ENCODE measurements at places on chromosomes 3 and 15. TPM values are rescaled to one million over a fixed set of nuclear protein-coding genes. Genes with fewer than 3 reads are reported as not detected.

EIF4E3 gene
- total RNA-seq: 0.06 TPM

- no peak for DNase-seq
These were observed 400.4 kb upstream of the TGFBR2 start for GRCh38 chr3:30206051-30206450.

GRCh38 chr15:100687582-100688141 is 85.3 kb downstream of the ASB7 start:
- no peak for DNase-seq

DNA sequence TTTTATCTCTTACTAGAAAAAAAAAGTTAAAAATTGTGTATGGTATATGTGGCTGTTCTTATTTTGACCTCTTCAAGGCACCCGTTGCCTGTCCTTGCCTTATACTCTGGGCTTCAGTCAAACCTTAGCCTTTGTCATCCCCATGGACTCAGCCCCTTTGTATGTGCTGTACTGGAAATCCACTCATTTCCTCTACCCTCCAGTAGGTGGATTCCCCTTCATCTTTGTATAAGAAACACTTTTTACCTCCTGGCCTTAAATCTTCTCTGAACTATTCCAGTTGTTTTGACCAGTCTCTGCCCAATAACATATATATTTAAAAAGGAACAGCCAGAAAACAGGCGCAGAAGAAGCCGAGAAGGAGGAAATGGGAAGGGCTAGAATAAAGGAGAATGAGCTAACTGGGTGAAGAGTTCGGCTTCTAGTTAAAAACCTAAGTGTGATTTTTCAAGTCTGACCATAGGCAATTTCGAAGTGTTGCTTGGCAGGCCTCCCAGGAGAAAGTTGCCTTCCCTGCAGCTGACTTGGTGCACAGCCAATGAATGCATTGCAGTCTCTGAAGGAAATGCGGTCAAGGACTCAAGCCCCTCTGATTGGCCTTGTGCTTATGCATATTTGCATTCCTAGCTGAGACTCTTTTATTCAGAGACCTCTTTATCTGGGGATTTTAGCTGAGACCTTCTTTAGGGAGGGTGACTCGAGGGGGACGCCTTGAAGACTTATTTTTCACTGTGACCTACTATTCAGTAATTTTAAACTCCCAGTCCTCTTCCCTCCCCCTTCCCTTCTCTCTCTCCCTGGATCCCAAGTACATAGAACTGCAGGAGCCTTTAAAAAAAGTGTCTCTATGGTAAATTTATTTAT is 277.4 kb downstream of the ROBO1 start:
- no peak for DNase-seq

GOLGA6L4 gene
- total RNA-seq: 1.7 TPM

- peak; percentile 4 for DNase-seq
These were observed 54.3 kb downstream of the RIOX2 start for GRCh38 chr3:97917813-97918536.

DNA sequence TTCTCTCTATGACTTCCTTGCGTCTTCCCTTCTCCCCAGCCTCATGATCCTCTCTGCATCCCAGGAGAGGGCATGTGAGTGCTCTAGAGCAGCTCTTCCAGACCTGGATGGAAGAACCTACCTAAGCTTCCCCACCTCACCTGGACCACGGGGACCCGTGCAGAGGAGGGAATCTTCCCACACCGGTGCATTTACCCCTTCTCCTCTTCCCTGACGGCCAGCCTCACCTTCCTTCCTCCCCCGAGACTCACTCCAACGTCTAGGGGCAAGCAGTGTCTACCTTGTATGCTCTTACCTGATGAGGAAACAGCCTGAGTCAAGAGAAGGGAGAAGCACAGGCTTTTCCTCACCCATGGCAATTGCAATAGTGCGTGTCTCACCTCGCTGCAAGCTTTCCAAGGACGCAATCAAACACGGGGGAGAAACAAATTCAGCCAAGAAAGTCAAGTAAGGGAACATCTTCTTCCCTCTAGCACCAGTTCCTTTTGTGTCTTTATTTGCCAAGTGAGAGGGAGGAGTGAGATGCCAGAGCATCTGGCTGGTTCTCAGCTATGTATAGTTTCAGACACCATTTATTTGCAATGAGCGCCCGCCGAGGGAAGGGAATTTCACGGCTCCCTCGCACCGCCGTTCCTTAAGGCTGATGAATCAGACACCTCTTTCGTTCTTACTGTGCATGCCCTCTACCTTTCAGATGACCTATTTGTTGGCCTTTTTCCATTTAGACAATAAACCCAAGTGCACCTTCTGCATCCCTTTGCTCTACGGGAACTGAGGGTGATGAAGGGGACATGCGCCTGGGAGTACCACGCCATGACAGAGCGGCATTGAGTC is 1.8 kb upstream of the CCR9 start:
- DNase-seq: no peak

DNA sequence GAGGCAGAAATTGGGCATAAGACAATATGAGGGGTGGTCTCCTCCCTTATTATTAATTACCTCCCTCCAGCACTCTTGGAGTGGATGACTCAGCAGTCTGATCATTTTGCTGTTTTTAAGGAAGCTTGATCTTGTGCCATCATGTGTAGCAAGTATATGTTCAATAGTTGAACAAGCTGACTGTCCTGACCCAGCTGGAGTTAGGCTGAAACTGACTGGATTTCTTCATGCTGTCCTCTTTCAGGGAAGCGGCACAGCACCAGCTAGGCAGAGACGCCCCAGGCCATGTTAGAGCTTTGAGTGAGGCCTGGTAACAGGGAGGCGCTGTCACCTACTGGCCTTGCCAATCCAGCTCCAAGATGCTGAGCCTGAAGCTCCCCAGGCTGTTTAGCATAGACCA is 54.4 kb upstream of the KIF23 start:
- no peak for DNase-seq

- DNase-seq: no peak
These were observed 132.4 kb downstream of the GOLGA6L6 start for GRCh38 chr15:20409247-20409646.

GRCh38 chr3:11323813-11324212 is 51.6 kb downstream of the ATG7 start:
- no peak for DNase-seq

GRCh38 chr3:134333522-134334181 is 40.6 kb downstream of the AMOTL2 start:
- peak; percentile 45 for DNase-seq

DNA sequence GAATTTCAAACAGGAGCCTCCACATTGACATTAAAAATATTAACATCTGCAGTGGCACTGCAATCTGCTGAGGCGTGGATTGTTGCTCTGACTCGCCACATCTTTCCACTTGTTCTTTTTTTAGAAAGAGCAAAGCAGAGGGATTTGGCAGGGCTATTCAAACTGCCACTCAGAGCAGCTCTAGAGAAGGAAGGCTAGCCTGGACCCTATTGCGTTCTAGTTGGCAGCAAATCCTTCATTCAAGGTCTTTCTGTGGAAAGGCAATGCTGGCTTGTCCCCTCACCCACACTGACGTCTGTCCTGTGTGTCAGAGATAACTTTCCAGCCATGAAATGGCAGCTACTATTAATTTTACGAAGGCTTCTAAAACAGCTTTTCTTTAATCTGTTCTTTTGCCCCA is 483.2 kb upstream of the SGO1 start:
- no peak for DNase-seq

GRCh38 chr3:186457236-186457635 is 86.9 kb downstream of the CRYGS start:
- DNase-seq: no peak

DNA sequence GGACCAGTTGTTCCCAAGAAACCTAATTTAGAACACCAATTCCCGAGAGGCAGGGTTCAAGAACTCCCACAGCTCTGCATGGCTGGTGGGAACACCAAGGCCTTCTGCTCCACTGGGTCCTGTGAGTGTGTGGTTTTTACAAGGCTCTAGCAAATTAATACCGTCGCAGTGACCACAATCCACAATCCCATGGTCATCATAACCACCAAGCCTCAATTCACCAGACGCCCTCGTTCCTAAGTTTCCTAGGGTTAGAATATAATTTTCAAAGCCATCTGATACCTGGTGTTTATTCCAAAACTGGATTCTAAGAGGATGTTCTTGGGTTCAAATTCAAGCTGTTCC is 114.9 kb upstream of the RPL32 start:
- no peak for DNase-seq

DNA sequence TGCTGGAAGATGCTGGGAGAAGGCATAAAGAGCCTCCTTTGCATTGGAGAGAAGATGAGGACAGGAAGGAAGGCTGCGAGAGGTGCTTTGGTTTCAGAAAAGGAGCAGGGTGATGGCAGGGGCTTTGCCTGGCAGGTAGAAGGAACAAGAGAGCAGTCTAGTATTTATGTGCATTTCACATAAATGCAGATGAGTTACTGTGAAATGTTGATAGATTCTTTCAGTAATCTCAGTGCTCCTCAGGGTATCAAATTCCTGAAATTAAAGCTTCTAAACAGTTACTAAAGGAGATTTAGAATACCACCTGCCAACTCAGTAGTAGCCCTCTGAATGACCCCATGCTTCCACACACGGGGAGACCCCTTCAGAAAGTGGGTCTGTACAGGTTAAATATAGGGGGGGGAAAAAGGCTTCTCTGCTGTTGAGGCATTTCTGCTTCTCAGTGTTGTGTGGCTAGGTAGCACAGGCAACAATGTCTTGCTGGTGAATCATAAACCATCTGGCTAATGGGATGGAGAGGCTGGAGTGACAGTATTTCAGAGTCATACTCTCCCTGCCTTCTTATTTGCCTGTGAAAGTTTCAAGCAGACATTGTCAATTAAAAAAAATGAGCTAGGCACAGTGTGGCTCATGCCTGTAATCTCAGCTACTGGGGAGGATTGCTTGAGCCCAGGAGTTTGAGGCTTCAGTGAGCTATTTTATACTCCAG is 14.3 kb upstream of the FBXL22 start:
- DNase-seq: no peak

DNA sequence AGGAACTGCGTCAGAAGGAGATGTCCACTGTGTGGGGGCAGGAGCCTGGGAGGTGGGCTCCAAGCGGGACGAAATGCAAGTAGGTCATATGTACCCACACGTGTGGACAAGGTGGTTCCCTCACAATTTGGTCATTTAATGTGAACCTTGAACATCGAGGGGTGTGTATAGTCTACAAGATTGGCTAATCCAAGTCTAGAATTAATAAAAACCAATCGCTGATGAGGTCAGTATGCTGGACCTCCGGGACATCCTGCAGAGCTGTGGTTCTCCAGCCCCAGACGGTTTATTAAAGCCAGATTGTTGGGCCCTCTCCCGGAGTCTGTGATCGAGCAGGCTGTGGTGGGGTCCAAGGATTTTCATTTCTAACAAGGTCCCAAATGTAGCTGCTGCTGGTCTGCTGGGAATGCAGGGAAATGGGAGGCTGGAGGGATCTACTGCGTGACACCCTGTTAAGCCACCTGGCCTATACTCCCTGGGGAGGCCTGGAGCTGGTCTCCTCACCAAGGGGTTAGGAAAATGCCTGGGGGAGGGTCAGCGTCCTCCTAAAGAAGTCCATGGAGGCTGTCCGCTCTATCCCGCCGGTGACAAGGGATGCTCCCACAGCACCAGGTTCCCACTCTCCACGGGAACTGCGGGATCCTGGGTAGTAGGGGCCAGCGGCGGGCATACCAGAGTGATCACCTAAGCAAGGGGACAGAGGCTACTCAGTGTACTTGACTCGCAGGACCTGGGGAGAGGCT is 25.1 kb downstream of the PCSK6 start:
- no peak for DNase-seq

DNA sequence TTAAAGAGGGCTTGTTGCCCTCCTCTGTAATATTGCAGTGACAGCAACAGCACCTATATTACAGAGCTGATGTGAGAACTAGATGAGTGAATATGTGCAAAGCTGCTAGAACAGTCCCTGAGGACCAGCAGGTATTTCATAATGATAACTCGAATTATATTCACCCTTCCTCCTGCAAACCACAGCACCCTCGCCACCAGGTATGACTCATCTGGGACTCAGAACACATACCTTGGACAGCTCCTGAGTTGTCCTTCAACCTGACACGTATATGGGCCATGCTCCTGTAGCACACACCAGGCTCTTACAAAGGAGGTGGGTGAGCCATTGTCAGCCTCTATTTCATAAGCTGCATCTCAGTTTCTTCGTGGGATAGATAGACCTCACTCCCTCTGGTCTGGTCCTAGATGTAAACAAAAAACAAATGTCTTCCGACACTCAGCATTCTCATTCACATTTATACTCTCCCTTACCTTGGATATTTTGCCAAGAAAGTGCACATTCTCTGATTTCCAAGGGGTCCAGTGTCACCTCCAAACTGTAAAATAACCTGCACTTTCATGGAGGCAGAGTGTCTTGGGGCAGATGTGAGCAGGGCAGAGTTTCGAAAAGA is 124.5 kb downstream of the TLE3 start:
- DNase-seq: peak; percentile 23

CHMP2B gene
- total RNA-seq: 47.3 TPM

DNA sequence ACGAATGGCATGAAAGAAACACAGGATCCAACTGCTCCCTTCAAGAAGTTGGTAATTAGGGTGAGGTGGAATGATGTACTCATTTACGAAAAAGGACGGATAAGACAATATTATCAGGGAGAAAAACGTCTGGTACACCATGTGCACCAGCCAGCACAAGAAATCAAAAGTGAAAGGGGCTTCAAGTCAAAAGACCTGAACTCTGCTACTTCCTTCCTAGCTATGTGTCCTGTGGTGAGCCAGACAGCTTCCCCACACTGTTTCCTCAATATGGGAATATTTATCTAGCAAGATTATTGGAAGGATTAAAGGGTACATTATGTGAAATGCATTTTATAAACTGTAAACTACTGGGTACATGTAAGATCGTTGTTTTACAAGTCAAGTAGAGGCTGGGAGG is 33.9 kb downstream of the RAB27A start:
- no peak for DNase-seq

- DNase-seq: peak; percentile 31
These were observed 59.3 kb upstream of the CHMP2B start for GRCh38 chr3:87167628-87168456.

DNA sequence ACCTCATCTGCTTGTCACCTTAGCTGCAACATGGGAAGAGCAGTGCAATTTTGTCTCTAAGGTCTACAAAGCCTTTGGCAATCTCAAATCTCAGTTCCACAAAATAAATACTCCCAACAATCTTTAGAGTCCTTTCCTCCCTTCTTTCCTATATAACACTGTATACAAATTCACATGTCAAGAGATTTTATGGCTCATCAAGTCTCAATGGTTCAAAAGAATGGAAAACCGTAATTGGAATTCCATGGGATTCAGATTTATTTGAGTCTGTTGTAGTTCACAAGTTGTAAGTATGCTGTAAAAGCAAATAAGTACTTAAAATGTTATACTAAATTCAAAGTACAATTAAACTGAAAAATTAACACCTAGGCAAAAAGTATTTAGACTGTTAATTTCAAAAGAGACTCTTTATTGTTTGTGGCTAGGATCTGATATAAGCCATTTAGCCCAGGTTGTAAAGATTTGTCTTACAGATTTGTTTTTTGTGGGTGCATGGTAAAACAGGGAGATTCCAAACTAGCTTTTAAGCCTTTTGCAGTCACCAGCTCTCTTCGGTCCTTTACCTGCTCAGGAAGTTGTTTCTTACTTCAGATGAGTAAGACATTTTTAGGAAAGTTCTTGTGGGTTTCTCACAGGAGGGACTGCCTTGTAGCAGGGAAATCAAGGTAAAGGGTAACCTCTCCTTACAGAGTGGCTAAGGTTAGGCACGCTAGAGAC is 50.1 kb downstream of the CMSS1 start:
- DNase-seq: no peak

ZNF609 gene
- 8.9 TPM for total RNA-seq

GRCh38 chr15:30956216-30957124 is 35.0 kb downstream of the MTMR10 start:
- DNase-seq: no peak

GRCh38 chr3:47613722-47614121 is 35.1 kb upstream of the CSPG5 start:
- DNase-seq: no peak
